ENCODE measurements at places on chromosomes 3 and 15.

- DNase-seq = no peak
These were observed 104.9 kb upstream of the ST8SIA2 start for GRCh38 chr15:92288755-92289154.

DNA sequence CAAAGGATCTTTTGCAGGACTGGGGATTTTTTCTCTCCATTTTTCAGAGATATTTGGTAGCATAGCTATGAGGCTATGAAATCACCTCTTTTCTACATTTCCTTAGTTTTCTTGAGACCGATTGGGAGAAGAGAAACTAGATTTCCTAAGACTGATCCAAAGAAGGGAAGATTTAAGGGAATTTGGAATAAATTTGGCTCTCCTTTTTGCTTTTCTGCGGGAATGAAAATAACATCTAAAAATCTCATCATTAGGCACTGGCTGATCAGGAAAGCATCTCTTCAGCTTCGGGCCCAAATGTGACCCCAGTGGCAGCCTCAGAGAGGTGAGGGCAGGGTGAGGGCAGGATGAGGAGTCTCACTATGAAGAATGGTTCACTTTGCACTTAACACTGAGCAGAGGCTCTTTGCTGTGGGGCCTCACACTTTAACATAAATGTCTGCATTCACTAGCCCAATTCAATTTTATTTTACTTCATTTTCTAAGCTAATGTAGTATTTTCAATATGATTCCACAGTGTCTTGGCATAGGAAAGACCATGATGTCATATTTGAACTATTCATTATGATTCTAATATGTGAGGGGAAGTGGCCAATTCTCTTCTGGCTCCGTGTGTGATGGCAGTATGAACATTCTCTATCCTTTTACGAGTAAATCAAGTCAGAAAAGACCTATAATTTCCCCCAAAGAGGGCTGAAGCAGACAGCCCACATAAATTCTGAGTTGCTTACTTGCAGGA is 193.2 kb downstream of the MEX3B start:
- DNase-seq = no peak

GRCh38 chr3:46261926-46262594 is 19.8 kb downstream of the CCR3 start:
- DNase-seq = no peak

DNA sequence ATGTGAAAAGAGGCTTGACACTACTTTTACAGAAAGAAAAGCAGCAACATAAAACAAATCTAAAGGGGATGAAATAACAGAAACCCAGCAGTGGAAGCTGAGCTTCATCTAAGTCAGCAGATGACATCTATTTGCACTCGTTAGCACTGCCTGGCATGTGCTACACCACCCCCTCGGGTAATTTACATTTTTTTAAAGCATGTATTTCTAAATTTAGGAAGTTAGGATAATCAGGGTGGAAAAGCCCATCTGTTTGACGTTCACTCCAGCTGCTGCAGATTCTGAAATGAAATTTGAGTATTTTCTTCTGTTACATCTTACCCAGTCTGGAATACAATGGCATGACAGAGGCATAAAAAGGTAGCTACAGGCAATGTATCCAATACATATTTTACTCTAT is 20.7 kb downstream of the IGSF11 start:
- no peak for DNase-seq

DNA sequence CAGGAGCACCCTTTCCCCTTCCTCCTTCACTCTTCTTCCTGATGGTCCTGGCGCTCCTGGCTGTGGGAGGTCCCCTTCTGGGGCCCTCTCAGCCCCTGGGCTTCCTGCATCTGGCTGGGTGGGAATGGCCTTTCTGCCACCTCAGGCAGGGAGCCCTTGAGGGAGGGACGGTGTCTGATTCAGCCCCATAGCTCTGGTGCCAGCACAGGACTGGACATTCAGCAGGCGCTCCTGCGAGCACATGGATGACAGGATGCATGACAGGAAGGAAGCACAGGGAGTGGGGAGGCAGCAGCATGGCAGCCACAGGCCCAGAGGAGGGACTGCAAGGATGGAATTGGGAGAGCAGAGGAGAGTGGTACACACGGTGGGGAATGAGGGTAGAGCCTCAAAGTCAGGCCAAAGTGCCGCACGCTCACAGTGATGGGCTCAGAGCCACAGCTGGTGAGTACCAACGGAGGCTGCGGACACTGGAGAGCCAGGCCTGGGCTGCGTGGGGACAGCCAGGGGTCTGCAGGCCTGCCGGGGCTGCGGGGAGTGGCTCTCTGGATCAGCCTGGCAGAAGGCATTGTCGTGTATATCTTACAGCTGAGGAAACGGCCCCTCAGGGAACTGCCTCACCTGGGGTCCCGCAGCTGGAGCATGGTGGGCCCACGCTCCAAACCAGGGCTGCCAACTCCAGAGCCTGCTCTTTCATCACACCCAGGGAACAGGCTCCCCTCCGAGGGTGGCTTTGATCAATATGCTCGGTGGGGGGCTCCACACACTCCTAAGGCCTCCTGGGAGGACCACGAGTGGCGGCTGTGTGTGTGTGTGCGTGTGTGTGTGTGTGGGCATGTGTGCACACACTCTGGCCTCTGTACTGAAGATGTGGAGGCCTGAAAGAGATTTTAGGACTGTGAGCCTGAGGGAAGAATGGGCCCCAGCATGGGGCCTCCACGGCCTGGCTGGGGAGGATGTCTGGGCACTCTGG is 51.4 kb upstream of the CTSH start:
- no peak for DNase-seq

DNA sequence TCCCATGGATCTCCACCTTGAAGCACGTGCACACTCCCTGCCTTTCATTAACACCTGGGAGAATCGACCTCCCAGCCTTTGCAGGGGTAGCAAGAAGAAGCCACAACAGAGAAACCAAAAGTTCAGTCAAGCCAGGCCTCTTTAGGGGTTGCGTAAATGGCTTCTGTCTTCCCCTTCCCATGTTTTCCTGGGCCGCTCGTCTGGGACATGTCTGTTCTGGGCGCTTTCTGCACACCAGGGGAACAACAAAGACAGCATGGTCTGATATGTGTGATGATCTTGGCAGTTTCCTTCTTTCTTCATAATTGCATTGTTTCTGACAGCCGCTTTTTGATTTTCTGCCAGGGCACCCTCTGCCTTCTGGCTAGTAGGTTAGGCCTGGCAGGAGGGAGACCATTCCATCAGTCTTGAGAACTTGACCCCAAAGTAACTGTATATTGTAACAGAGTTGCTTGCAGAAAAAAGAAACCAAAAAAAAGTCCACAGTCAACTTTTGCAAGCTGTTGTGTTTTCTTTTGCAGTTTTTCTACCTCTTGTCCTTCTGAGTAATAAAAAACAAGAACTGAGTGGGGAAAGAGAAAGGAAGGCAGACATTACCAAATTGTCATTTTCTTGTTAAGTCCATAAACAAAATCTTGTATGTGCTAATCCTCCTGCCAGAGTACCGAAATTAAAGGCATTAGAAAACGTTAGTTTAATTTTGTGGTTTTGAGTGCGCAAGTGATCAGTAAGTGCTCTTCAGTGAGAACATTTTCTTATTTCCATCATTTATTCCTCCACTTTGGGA is 56.0 kb upstream of the FURIN start:
- DNase-seq = no peak

DNA sequence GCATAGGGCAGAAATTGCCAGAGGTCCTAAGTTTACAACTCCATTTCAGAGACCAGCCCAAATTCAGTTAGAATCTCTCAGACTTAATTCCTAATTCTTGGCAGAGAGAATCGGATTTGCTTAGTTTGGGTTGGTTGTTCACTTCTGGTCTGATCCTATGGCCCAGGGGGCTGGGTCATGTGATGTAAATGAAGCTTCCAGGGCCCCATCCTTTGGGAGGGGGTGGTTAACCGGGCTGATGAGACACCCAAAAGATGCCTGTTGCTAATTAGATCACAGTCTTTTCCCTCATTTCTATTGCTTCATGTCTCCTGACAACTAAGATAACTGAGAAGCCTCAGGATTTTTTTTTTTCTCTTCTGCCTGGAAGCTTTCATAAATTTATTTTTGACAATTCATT is 11.1 kb upstream of the ZNF620 start:
- no peak for DNase-seq

GRCh38 chr3:30858894-30859389 is 35.5 kb downstream of the GADL1 start:
- DNase-seq = no peak

DNA sequence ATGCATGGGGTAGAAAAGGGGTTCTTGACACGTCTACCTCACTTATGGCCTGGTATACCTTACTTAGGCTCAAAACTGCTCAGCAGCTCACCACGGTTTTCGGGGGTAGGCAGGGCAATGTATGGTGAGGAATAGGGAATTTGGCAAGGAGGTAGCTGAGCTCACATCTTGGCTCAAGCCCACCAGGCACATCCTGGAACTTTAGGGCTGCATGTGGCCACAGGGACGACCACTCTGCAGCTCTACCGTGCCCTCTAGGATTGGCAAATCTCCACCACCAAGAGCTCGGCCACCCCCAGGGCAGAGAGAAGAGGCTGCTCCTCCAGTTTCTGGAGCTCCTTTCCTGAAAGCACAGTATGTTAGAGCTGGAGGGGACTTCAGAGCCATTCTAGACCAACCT is 69.7 kb downstream of the MRPL46 start:
- DNase-seq = no peak

DNA sequence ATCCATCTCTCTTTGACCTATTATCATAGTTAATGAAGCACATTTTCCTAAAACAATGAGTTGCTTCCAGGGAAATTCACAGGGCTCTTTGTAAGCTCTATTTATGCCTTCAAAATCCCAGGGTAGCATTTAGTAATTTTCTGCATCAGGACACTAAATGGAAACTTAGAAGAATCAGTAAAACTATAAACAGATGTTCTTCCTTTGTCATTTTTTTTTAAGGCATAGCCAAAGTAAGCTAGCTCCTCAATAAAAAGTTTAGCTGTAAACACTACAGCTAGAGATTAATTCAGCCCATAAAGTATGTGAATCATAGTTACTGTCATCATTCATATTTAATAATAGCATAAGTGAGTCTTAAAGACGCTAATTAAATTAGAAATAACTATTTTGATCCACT is 79.3 kb downstream of the RPL22L1 start:
- no peak for DNase-seq

DNA sequence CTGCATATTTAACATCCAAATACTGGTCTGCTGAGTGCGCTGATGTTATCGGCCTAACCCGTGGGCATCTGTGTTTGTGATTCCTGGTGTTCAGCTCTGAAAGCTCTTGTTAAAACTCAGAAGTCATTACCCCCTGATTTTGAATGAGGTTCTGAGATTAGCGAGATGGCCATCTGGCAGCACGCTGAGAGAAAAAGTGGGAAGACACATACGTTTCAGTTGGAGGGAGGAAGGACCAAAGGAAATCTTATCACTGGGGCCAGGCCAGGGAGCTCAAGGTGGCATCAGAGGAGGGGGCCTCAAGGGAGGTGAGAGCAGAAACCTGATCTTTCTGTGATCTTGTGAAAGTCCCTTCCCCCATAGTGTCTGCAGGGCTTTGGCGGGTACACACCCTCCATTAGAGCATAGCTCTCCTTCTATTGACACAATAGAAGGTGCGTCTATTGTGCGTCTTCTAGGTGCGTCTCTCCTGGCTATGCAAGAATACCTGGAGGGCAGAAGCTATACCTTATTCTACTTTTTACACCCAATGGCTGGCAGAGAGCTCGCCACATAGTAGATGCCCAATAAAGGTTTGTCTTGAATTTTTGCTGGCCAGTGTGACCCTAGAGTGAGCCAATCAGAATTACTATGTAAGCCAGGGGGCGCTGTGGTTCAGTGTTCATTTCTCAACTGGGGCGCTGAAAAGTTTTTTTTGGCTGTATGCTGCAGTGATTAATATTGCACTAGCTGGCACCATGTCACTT is 182.4 kb downstream of the SHQ1 start:
- peak; percentile 55 for DNase-seq

DNA sequence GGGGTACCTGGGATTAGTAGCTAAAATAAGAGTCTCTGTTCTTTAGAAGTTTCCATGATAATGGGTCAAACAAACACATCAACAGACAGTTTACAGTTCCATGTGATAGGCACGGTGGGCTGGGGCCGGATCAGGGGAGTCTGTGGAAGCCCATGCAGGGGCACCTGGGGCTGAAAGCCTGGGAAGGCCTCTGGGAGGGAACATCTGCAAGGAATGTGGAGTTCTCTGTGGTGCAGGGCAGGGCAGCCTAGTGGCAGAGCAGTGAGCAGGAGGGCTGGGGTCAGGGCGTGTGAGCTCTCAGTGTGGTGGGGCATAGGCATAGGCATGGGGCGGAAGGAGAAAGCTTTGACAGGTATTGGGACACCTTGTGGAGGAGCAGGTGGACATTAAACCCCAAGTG is 207.7 kb upstream of the TRIM42 start:
- no peak for DNase-seq

DNA sequence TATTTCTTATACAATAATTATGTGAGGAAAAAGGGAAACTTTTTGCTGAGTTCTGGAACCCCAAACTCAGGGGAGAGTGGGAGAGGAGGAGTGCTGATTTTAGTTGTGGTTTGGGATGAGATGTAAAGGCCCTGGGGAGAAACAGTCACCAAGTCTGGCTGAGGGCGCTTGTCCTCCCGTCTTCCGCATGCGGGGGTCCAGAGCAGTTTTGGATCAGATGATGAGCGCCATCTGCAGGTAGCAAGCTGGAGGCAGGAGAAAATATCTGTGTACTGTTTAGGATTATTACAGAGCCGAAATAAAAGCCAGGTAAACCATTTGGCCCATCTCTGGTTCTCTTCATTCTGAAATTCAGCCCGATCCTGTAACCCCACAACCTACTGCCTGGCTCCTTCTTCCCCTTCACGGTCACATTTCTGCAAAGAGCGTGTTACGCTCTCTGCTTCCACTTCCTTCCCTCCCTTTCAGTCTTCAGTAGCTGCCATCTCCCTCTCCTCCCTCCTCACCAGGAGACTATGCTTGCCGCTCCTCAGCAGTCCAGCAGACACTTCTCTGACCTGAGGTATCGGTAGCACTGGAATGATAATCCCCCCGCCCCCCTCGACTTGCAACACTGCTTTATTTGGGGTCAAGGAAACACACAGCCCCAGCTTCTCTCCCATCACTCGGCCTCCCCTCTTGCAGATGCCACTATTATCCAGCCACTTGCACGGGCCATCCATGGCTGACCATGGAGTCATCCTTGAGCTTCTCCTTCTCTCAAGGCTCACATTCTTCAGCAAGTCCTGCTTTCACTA is 1.4 kb upstream of the PARP14 start:
- peak; percentile 77 for DNase-seq

DNA sequence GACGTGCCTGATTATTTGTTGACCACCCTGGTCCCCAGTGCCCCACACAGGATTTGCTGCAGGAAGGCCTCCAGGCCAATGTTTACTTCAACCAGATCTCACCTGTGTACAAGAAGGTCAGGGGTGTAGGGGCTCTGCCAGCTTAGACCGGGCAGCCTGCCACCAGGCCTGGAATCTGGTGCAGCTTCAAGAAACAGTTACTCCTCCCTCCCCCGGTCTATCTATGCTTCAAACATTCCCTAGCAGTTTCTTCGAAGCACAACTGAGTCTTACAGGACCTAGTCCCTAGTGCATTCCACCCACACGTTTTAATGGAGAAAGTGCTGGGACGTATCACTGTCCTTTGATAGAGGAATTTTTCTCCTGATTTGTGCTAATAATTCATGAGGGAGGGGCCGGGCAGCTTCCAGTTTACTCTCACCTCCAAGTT is 8.0 kb downstream of the SH3BP5 start:
- no peak for DNase-seq

Data from stimulated activated CD4-positive, alpha-beta T cell treated with anti-CD3 and anti-CD28 coated beads, Interleukin-4, amount 100 ng/mL, for 1 hour (primary cell).